ENCODE measurements at places on chromosomes 4 and X. TPM values are rescaled to one million over a fixed set of nuclear protein-coding genes. Genes with fewer than 3 reads are reported as not detected.

The PIR gene
- 49.8 TPM for total RNA-seq

The CTAG1B gene
- total RNA-seq = not detected

The PDE6B gene
- total RNA-seq = not detected

The PAK3 gene
- total RNA-seq = not detected

The AFM gene
- total RNA-seq = not detected

The CC2D2A gene
- 11.8 TPM for total RNA-seq

The PCDH18 gene
- total RNA-seq = not detected

The CT47A1 gene
- not detected for total RNA-seq

The RS1 gene
- total RNA-seq = not detected

The GRPR gene
- 0.08 TPM for total RNA-seq

The SNCA gene
- total RNA-seq = 0.14 TPM

The TMPRSS11F gene
- not detected for total RNA-seq

The NSUN7 gene
- total RNA-seq = 0.46 TPM

The DGAT2L6 gene
- not detected for total RNA-seq
